Astrocyte (in vitro differentiated cells and primary cell): ENCODE measurements at places on chromosomes 1 and 21. TPM values are rescaled to one million over a fixed set of nuclear protein-coding genes. Genes with fewer than 3 reads are reported as not detected.

DNA sequence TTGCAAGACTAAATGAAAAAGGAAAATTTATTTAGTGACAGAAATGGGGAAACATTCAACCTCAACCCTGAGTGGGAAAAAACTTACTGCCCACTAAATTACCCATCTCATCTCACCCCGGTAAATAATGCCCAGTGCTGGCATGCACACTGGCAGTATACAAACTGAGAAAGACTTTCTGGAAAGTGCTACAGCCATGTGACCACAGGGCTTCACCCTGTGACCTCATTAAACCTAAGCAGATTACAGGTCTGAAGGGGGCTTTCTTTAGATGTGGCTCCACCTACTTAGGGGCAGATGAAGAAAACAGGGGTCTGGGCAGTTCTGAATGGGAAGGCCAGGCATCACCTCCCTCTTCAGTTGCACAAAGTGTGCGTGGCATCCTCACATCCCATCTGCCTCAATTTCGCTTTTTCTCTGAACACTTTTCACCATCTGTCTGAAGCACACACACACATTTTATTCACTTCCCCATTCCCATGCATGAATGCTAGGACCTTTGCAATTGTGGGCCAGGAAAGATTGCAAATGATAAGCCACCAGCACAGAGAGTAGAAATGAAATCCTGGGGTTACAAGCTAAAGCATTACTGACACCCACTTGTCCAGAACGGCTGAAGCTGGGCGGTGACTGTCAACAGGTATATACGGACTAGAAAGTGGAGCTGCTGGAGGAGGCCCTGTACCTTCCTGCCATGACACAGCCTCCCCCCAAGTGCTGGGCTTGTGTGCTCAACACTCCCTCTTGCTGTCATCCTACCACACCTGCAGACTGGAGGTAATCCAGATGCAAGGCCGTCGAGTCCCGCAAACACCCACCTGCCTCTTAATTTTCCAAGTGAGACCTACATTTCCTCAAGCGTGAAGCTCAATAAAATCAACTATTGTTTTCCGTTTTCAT lies 2.7 kb downstream of the NADK start:
- DNase-seq, result no peak

- DNase-seq, result no peak
These were observed 99.1 kb downstream of the JAK1 start for GRCh38 chr1:64867266-64867665.

- no peak for DNase-seq
These were observed 19.4 kb upstream of the CLIC6 start for GRCh38 chr21:34649400-34649799.

Gene CACHD1
- total RNA-seq, result 21.2 and 28.3 TPM in 2 replicates

Gene FAM72D
- total RNA-seq, result 0.70 and 1.00 TPM in 2 replicates
